Smooth muscle cell of the umbilical artery (primary cell): ENCODE measurements at places on chromosomes 12 and 14. TPM values are rescaled to one million over a fixed set of nuclear protein-coding genes. Genes with fewer than 3 reads are reported as not detected.

The FAIM2 gene
- total RNA-seq, result 0.65 and 1.5 TPM in 2 replicates

The SYT1 gene
- 2.4 and 9.8 TPM in 2 replicates for total RNA-seq

The ETV6 gene
- total RNA-seq, result 9.5 and 20.3 TPM in 2 replicates

The PLCZ1 gene
- total RNA-seq, result 0.18 TPM in 1 of 2 replicates, not detected in the other

The FLRT2 gene
- total RNA-seq, result 50.6 and 87.9 TPM in 2 replicates

The TAS2R10 gene
- 0.59 and 2.4 TPM in 2 replicates for total RNA-seq

The GDF3 gene
- not detected in 2 replicates for total RNA-seq
